Right lung (tissue), 10 donors: ENCODE measurements at places on chromosomes 7 and 10. TPM values are rescaled to one million over a fixed set of nuclear protein-coding genes. Genes with fewer than 3 reads are reported as not detected.

Gene ASB10
- polyA plus RNA-seq, result not detected

Gene VIPR2
- polyA plus RNA-seq, result 0.18 TPM

Gene SYT15
- 23.6 TPM for polyA plus RNA-seq

Gene ERVW-1
- polyA plus RNA-seq, result 2.4 TPM

Gene GPR37
- 4.7 TPM for polyA plus RNA-seq

Gene SSC4D
- 1.0 TPM for polyA plus RNA-seq

Gene GSAP
- polyA plus RNA-seq, result 47.7 TPM

Gene CARD11
- polyA plus RNA-seq, result 2.9 TPM

Gene ZNHIT1
- 47.3 TPM for polyA plus RNA-seq

Gene GARS1
- 81.7 TPM for polyA plus RNA-seq

Gene CAMK2B
- 0.77 TPM for polyA plus RNA-seq

Gene GIMAP5
- polyA plus RNA-seq, result 14.4 TPM

Gene PNLIPRP1
- polyA plus RNA-seq, result not detected

Gene CALML5
- not detected for polyA plus RNA-seq

Gene TET1
- polyA plus RNA-seq, result 19.7 TPM

Gene NXPH1
- not detected for polyA plus RNA-seq

Gene EPO
- polyA plus RNA-seq, result 0.13 TPM

Gene RNLS
- polyA plus RNA-seq, result 5.6 TPM

Gene PLXDC2
- 120 TPM for polyA plus RNA-seq

DNA sequence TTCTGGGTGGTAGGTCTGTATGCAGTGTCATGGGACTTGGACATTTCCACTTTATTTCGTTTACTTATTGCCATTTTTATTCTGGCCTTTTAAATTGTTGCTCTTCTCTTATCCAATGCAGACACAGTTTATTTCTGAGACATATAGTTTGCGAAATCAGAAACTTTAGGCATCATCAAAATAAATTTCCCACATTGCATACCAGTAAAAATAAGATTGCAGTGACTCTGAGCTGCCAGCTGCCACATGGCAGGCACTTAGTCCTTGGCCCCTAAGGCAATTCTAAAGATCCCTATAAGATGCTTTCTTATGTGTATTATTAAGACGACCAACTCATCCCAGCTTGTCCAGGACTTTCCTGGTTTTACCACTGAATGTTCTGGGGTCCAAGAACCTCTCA lies 81.8 kb upstream of the ANKRD1 start:
- DNase-seq, result no peak

GRCh38 chr7:147071536-147071935 lies 954.9 kb downstream of the CNTNAP2 start:
- no peak for DNase-seq

DNA sequence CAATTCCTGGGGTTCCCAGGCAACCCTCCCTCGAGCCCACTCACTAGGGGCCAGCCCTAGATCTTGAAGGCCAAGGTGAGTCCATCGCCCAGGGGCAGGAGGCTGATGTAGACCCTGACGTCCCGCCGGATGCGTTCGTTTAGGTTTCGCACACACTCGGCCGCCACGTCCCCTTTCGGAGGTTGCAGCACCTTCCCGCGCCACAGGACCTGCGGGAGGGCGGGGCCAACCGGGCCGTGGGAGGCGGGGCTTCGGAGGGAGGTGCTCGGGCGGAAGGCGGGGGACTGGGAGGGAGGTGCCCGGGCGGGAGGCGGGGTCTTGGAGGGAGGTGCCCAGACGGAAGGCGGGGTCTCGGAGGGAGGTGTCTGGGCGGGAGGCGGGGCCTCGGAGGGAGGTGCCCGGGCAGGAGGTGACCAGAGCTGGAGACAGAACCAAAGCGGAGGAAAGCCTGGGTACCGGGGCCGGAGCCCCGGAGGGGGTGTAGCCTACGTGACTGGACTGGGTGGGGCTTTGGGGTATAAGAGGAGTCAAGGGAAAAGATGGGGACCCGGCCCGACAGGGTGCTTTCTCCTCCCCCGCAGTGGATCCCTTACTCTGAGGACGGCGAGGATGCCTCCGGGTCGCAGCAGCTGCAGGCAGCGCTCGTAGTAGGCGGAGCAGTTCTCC lies 1.6 kb downstream of the COMTD1 start:
- DNase-seq, result peak; percentile 76

- no peak for DNase-seq
Observed at GRCh38 chr7:137932881-137933269, 69.0 kb downstream of the CREB3L2 start.

DNA sequence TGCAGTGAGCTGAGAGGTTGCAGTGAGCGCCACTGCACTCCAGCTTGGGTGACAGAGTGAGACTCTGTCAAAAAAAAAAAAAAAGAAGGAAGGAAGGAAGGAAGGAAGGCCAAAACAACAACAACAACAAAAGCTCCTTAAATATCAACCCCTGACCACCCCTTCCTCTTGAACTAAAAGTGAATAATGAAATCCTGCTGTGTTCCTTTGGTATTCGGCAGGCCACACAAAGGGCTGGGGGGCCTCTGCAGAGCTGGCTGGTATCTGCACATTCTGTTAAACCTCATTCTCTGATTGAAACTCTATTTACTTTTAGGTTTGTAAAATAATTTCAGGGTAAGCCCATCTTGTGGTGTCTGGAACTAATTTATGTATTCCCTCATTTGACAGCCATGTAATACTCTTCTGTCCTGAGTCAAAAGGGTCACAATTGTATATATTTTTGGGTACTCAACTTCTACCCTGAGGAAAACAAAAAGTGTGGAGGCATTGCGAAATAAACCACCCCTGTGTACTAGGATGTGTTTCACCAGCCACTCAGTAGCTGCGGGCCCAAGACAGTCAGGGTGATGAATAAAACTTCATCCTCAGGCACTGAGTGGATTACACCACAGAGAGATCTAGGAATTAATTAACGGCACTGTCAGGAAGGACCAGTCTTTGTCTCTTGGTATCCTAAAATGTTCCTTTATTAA lies 446.4 kb upstream of the PFKP start:
- no peak for DNase-seq

- no peak for DNase-seq
Observed at GRCh38 chr7:156515911-156516790, 124.4 kb upstream of the RNF32 start.

GRCh38 chr7:142323706-142324105 lies 65.8 kb upstream of the PRSS58 start:
- DNase-seq, result no peak

GRCh38 chr7:142739923-142740492 lies 9.3 kb upstream of the PRSS1 start:
- no peak for DNase-seq

GRCh38 chr7:152956006-152956405 lies 196.5 kb downstream of the ACTR3B start:
- DNase-seq, result no peak

DNA sequence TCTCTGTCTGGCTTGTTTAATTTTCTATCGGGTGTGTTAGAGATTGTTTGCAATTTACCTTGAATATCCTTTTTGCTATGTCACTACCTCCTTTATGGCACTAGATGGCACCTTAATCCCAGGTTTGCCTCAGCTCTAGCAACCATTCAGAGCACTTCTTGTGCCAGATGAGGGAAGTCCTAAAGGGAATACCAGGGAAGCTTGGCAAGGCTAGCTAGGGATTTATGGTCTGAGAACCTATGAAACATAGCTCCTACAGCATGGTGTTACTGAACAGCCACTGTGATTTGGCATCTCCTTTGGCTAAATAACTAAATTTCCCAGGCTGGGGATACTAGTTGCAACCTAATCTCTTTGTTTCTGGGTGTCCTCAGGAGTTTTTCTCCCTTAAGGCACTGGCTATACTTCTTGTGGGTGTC lies 69.0 kb upstream of the VOPP1 start:
- peak; percentile 67 for DNase-seq

- no peak for DNase-seq
Observed at GRCh38 chr7:96998333-96998732, 7.0 kb upstream of the DLX6 start.

DNA sequence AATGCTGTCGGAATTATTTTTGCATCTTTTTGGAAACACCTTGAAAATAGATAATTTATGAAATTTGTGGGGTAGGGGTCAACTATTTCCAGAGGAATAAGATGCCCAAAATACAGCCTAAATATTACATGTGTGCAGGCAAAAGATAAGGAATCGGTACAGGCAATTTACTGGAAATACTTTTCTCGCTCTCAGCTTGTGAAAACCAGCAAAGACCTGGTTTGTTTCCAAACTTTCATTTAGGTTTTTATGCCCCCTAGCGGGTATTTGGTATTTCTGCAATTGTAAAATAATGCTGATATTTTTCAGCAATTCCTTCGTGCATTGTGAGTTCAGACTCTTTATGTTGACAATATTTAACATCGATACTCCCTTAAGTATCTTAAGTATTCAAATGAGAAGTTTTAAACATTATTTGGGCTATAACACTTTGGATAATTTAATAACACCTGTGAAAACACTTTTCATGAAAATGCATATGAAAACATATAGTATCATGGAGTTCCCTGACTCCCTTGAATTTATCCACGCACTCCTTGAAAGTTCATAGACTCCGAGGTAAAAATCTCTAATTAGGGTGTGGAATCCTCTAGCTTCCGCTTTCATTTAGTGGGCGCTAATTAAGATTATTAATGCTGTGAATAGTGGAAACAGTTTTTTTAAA lies 132.4 kb downstream of the TSPAN12 start:
- no peak for DNase-seq

DNA sequence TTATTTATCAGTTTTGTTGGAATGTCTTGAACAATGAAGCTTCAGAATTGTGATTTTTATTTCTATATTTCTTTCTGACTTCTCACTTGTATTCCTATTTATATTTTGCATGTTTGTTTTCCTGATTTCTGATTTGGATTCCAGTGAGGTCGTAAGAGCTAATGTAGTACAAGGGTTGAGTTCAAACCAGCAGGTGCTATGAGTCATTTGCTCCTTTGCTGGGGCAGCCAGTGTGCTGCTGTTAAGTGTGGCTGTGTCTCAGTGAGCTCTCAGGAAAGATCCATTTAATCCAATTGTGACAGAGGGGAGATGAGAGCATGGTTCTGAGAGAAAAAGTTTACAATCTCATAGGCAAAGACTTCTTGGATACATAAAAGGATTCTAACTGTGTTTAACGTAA lies 48.6 kb downstream of the MCU start:
- DNase-seq, result no peak

GRCh38 chr7:50391386-50391785 lies 58.8 kb downstream of the FIGNL1 start:
- no peak for DNase-seq

- no peak for DNase-seq
Observed at GRCh38 chr7:133551466-133551865, 298.6 kb downstream of the EXOC4 start.

- DNase-seq, result no peak
Observed at GRCh38 chr7:74056096-74056915, 27.3 kb upstream of the LIMK1 start.

GRCh38 chr10:114779803-114780576 lies 41.6 kb upstream of the FHIP2A start:
- peak; percentile 73 for DNase-seq

- DNase-seq, result peak; percentile 55
Observed at GRCh38 chr7:121107923-121108498, 119.5 kb downstream of the CPED1 start.

DNA sequence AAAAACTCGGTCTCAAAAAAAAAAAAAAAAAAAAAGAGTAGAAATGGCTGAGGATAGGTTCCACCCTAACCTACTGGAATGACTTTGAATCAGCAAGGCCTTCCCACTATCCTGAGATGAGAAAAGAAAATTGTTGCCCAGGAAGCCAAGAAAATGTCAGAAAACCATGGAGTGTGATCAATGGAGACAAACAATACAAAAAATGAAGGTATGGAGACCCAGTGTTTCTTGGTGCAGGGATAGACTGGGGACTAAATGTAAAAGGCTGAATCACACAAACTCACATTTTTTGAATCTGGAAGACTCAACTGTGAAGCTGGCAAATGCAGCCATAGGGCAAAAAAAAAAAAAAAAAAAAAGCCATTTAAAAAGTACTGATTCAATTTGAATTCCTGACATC lies 364.3 kb upstream of the ANKRD30A start:
- no peak for DNase-seq

- DNase-seq, result no peak
Observed at GRCh38 chr7:25469669-25470068, 241.4 kb upstream of the NPVF start.

- peak; percentile 68 for DNase-seq
Observed at GRCh38 chr7:73742338-73742752, 3.7 kb upstream of the ABHD11 start.

GRCh38 chr7:131836733-131837132 lies 280.3 kb upstream of the PODXL start:
- DNase-seq, result no peak
